ENCODE measurements at places on chromosomes 3 and 15. TPM values are rescaled to one million over a fixed set of nuclear protein-coding genes. Genes with fewer than 3 reads are reported as not detected.

GRCh38 chr3:177051411-177051810, 145.9 kb downstream of the TBL1XR1 start:
- no peaks in the 10 kb centered on the region for H3K27me3 ChIP-seq
- no peak overlapping the region for H3K27ac ChIP-seq
- H3K36me3 ChIP-seq: peaks cover 29% of the 10 kb centered on the region
- no peak overlapping the region for H3K4me3 ChIP-seq
- H3K4me1 ChIP-seq: peaks cover 13% of the 10 kb centered on the region

Gene ANKUB1
- not detected for total RNA-seq

GRCh38 chr3:64022451-64023186, 675 bp downstream of the PSMD6 start:
- DNase-seq: peak; percentile 50
- peak overlapping the region; percentile 72 for H3K4me3 ChIP-seq
- H3K27ac ChIP-seq: peak overlapping the region; percentile 84

GRCh38 chr3:114775395-114775794, 371.7 kb downstream of the ZBTB20 start:
- no peaks in the 10 kb centered on the region for H3K4me1 ChIP-seq
- H3K27me3 ChIP-seq: no peaks in the 10 kb centered on the region
- no peak overlapping the region for H3K27ac ChIP-seq
- no peak overlapping the region for H3K4me3 ChIP-seq

Measured in activated CD4-positive, alpha-beta T cell treated with anti-CD3 and anti-CD28 coated beads for 36 hours (primary cell).